ENCODE measurements at places on chromosomes 4 and X. TPM values are rescaled to one million over a fixed set of nuclear protein-coding genes. Genes with fewer than 3 reads are reported as not detected.

- DNase-seq: no peak
- H3K27me3 ChIP-seq: no peaks in the 10 kb centered on the region
- no peaks in the 10 kb centered on the region for H3K36me3 ChIP-seq
- no peak overlapping the region for H3K4me3 ChIP-seq
- H3K27ac ChIP-seq: no peak overlapping the region
- H3K4me1 ChIP-seq: no peaks in the 10 kb centered on the region
These were observed 250.3 kb downstream of the EPHA5 start for GRCh38 chr4:65420036-65420435.

DNA sequence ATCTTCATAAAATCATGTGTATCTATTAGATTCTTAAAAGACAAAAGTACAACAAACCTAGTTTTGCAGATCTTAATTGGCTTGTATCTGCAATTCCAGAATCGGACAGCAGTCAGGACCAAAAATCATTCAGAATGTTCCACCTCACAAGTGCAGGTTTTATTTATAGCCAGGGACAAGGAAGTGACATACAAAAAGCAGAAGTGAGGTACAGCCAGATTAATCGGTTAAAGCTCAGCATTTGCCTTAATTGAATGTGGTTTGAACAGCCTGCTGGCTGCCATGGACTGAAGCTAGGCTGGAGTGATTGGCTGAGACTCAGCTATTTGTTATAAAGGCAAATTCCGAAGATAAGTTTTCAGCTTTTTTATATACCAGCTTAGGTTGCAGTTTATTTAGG lies 932.6 kb downstream of the C4orf33 start:
- H3K4me3 ChIP-seq: no peak overlapping the region
- no peaks in the 10 kb centered on the region for H3K27me3 ChIP-seq
- H3K27ac ChIP-seq: no peak overlapping the region
- DNase-seq: no peak
- no peaks in the 10 kb centered on the region for H3K36me3 ChIP-seq
- no peaks in the 10 kb centered on the region for H3K4me1 ChIP-seq

DNA sequence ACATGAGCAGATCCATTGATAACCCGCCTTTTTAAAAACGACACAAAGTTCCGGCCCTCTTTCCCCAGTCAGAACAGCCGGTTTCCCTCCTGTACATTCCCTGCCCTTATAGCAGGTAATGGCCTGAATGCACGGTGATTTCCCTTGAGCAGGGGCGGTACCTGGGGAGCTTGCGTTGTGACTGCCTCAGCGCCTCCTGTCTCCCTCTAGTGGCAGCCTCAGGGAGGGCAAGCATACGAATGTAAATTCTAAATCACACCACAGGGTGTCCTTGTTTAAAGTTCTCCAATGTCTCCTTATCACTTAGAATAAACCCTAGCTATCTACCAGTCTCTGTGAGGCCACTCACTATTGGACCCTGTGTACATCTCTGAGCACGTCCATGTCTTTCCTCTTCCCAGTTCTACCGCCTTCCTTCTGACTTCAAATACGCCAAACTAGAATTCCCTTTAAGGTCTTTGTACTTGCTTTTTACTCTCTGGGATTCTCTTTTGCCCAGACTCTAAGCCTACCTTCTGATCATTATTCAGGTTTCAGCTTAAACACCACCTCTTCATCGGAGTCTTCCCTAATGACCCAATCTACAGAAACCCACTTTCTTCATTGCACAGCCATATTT lies 18.4 kb upstream of the LDB2 start:
- no peaks in the 10 kb centered on the region for H3K36me3 ChIP-seq
- no peaks in the 10 kb centered on the region for H3K27me3 ChIP-seq
- H3K4me1 ChIP-seq: no peaks in the 10 kb centered on the region
- no peak overlapping the region for H3K27ac ChIP-seq
- H3K4me3 ChIP-seq: no peak overlapping the region

GRCh38 chrX:46838974-46839480 lies 2.2 kb downstream of the RP2 start:
- DNase-seq: no peak
- no peaks in the 10 kb centered on the region for H3K4me1 ChIP-seq
- H3K4me3 ChIP-seq: no peak overlapping the region

DNA sequence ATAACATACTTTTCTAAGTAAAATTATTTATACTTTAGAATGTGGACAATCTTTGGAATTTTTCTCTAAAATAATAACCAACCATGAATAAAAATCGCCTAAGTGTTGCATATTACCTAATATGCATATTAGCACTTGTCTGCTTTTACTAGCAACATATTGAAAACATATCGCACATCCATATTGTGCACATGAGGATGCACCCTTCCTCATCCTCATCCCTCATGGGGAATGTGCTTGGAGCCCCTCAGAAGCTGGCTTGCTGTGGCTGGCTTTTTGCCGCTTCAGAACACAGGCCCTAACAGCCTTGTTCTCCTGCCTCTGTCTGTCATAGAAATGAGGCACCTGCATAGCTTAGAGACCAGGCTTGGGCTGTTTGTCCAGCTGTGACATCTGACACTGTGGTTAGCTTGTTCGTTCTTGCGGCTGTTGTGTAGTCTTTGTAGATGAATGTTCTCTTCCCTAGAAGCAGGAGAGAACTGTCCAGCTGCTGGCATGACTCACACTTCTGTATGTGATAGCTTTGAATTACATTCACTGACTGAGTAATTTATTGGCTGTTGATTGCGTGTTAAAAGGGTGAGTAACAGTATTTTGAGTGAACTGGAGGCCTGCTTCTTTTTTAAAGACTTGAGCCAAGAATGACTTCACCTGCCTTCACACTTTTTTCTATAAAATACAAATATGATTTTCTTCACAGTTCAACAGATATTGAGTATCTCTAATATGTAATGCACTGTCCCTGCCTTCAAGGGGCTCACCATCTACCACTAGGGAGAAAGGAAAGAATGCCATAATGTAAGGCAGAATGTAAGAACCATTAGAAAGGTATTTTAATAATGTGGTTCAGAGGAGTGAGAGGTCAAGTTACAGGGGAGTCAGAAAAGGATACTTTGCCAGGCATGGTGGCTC lies 81.9 kb downstream of the HMGB2 start:
- no peaks in the 10 kb centered on the region for H3K4me1 ChIP-seq
- H3K36me3 ChIP-seq: peaks cover 6% of the 10 kb centered on the region
- no peak for DNase-seq
- H3K4me3 ChIP-seq: no peak overlapping the region
- H3K27ac ChIP-seq: no peak overlapping the region

Gene CFAP299
- not detected for total RNA-seq

All from activated T-helper 1 cell treated with anti-CD3 and anti-CD28 coated beads, Interleukin-12 subunit alpha, Interleukin-12 subunit beta, Interleukin-2, Interleukin-4 antibody, amounts not matched to agents 30 ng/mL and 10 ng/mL and 1 ng/mL, durations not matched to agents 14 hours and 24 hours and 36 hours (primary cell).